ENCODE measurements at places on chromosomes 6 and 20.

DNA sequence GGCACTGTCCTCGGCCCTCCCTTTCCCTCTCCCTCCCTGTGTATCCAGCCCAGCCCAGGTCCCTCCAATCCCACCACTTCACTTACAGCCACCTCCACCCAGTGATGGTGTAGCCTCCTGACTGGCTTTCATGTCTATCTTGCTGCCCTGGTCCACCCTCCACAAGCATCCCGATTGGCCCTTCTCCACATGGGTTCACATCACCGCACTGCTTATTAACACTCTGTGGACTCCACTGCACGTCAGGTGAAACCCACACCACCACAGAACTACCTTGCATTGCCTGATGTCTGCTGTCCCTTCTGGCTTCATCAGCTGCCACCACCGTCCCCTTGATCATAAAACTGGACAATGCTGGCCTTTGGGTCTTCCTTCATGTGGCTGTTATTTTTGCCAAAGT, 220.4 kb upstream of the ARID1B start:
- DNase-seq = no peak

- DNase-seq = no peak
Measured at GRCh38 chr6:168577496-168577895, 136.5 kb downstream of the SMOC2 start.

DNA sequence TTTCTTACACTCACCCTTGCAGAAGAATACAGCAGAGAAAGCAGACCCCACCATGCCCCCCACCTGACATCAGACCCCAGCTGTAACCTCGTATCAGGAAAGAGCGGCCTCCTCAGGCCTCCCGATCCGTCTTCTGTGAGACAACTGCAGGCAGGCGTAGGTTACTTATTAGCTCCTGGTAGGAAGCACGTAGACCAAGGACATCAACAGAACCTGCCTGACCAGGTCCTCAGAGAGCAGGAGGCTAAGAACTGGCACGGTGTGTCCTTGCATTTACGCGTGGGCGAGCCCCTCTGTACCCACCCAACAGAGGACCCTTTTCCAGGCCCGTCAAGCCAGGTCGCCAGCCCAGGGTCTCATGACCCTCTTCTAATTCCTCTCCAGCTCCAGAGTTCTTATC, 51.0 kb downstream of the ABHD12 start:
- no peak for DNase-seq

GRCh38 chr20:47453167-47453782, 48.4 kb upstream of the NCOA3 start:
- peak; percentile 56 for DNase-seq

- DNase-seq = no peak
Measured at GRCh38 chr6:168272415-168273325, 46.9 kb downstream of the DACT2 start.

Measured in AG08396 (cell line).